AG04450 (cell line): ENCODE measurements at places on chromosomes 4 and X. TPM values are rescaled to one million over a fixed set of nuclear protein-coding genes. Genes with fewer than 3 reads are reported as not detected.

PNMA3 gene
- polyA plus RNA-seq = 0.02 TPM in 2 replicates

GPR119 gene
- not detected in 2 replicates for polyA plus RNA-seq

FMR1NB gene
- not detected in 2 replicates for polyA plus RNA-seq

SPACA5 gene
- polyA plus RNA-seq = not detected in 2 replicates

CCNQ gene
- 23.6 and 28.1 TPM in 2 replicates for polyA plus RNA-seq

HSPA4L gene
- 3.4 and 4.9 TPM in 2 replicates for polyA plus RNA-seq

DNA sequence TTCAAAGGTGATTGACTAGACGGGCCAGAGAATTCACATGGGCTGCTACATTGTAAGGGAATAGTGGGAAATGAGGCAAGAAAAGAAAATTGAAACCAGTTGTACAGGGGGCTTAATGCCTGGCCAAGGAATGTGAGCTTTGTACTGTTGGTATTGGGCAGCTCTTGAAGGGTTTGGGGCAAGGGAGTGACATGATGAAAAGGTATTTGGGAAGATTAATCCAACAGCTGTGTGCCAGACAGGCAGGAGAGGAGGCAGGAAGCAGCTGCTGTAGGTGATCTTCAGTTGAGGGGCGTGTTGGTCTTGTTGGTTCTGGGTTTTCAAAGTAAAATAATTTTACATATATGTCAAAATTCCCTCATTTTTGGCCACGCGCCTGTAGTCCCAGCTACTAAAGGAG lies 384.5 kb upstream of the TENM3 start:
- DNase-seq = no peak

GRCh38 chrX:108198420-108198819 lies 106.8 kb downstream of the ATG4A start:
- DNase-seq = no peak

DNA sequence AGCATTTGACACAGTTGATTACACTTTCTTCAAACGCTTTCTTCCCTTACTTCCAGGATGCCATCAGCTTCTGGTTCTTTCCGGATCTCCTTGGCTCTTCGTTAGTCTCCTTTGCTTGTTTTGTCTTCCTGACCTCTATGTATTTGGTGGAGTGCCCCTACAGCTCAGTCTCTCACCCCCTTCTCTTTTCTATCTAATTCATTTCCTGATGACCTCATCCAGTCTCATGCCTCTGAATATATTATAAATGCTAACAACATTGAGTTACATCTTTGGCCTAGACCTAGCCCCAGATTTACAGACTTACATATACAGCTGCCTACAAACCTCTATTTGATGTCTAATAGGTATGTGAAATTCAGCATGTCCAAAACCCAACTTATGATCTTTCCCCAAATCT lies 16.5 kb upstream of the LEF1 start:
- no peak for DNase-seq

GRCh38 chr4:6625256-6625655 lies 15.2 kb upstream of the MRFAP1 start:
- DNase-seq = no peak

- no peak for DNase-seq
Observed at GRCh38 chr4:96228463-96228862, 388.6 kb downstream of the PDHA2 start.

GRCh38 chr4:133270021-133270570 lies 121.0 kb downstream of the PCDH10 start:
- no peak for DNase-seq

DNA sequence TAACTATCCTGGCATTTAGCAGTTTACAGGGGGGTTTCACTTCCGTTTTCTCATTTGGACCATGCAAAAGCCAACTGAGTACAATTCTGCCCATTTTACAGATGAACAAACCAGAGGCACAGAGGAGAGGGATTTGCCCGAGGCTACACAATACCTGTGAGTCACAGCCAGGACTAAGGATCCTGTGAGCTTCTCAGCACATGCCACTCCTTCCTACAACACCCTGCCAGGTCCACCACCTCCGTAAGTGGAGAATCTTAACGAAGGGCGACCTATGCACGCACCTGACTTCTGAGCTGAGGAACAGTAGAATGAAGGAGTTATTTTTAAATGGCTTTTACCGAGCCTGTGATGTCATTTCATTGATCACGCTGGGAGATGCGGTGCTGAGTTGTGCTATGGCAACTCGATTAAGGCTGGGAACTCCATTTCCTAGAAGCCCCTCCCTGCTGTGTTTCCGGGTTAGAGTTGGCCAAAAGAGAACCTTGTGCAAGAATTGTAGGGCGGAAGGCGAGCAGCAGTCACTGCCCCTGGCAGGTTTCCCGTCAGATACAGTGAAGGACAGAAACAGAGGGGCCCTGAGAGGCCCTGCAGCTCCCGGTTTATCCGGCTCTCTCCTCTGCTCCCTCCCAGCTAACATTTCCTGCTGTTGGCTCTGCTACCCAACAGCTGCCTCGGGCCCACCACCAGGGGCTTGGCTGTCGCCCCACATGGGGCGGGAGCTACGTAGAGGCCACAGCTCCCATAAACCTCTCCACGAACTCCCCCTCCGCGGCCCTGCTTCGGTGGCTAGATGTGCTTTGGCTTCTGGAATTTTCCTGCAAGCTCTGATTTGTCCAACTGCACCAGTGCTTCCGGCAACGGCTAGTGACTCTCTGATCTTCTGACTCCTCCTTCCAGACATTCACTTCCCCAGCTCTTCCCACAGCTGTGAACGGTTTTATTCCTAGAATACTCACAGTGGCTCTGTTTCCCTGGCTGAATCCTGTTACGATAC lies 75.1 kb upstream of the USP9X start:
- DNase-seq = peak; percentile 63

DNA sequence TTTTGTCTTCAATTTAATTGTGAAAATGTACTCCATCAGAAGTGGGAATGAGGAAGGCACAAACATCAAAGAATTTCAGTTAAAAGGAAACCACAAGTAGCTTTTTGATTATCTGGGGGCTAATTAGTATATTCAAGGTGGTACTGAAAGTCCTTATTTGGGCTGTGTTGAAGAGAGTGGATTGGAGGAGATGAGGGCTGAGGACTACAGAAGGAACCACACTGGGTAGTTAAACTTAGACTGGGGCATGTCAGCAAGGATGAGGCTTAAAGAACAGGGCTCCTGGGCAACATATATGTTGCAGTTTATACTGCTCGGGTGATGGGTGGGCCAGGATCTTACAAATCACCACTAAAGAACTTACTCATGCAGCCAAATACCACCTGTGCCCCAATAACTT lies 346.8 kb downstream of the SPOCK3 start:
- no peak for DNase-seq

DNA sequence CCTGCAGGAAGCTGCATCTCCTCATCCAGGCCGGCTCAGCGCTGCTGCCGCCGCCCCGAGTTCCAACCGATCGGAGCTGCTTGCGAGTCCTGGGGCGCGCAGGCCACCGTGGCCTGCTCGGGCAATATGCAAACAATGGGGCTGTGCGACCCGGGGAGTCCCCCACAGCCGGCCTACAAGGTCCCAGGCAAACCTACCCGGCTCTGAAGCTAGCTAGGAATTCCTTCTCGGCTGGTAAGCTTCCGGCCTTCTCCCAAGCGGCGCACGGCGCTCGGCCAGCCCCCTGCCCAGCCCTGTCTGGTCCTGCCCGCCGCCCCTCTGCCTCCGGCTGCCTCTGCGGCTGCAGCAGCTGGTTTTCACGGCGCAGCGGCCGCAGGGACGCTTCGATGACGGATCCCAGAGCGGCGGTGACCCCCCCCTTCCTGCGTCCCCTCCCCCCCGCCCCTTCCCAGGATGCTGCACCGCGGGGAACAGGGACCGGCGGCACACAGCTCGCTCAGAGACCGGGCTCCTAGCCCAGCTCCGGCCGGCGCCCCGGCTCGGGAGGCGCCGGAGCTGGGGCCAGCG lies 59.4 kb downstream of the TSC22D3 start:
- no peak for DNase-seq

- DNase-seq = peak; percentile 54
Observed at GRCh38 chr4:184355111-184355604, 119.2 kb downstream of the IRF2 start.
